ENCODE measurements at places on chromosomes 13 and 19.

DNA sequence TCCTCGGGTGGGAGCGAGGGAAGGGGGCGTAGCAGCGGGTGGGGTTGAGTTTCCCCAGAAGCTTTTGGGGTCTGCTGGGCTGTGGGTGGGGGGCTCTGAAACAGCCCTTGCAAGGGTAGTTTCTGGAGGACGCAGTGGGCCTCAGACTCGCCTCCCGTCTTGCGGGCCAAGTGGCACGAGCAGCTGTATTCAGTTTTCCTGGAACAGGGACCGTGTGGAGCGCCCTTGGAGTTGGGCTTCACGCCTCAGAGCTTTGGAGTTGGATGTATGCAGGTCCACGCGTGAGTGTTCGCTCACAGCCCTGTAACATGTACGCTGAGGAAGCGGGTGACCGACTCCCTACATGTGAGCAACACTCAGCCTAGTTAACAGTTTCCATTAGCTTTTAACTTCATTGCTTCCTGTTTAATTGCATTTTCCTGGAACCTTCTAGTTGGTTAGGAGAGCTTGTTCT lies 603 bp downstream of the TM9SF2 start:
- DNase-seq = peak; percentile 10

DNA sequence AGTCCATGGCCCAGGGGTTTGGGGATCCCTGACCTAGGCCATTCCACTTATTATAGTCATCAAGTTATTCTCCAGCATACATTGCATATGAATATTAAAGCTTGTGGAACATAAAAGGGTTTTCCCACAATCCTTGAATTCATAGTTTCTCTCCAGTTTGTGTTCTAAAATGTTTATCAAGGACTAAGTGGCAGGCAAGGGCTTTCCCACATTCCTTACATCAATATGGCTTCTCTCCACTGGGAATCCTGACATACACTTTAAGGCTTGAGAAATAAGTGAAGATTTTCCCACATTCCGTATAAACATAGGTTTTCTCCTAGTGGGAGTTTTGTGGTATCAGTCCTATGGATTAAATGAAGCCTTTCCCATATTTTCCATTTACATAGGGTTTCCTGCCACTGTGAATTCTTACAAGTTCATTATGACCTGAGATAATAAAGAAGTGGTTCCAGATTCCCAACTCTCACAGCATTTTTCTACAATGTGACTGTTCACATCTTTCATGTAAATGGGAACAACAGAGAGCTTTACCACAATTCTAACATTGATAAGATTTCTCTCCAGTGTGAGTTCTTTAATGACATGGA lies 14.5 kb downstream of the ZNF426 start:
- no peak for DNase-seq

- DNase-seq = no peak
Measured at GRCh38 chr13:25982907-25983306, 68.9 kb downstream of the SHISA2 start.

- no peak for DNase-seq
Measured at GRCh38 chr13:89061821-89062220, 1390.7 kb downstream of the SLITRK5 start.

- no peak for DNase-seq
Measured at GRCh38 chr13:46683676-46684260, 113.2 kb downstream of the ESD start.

DNA sequence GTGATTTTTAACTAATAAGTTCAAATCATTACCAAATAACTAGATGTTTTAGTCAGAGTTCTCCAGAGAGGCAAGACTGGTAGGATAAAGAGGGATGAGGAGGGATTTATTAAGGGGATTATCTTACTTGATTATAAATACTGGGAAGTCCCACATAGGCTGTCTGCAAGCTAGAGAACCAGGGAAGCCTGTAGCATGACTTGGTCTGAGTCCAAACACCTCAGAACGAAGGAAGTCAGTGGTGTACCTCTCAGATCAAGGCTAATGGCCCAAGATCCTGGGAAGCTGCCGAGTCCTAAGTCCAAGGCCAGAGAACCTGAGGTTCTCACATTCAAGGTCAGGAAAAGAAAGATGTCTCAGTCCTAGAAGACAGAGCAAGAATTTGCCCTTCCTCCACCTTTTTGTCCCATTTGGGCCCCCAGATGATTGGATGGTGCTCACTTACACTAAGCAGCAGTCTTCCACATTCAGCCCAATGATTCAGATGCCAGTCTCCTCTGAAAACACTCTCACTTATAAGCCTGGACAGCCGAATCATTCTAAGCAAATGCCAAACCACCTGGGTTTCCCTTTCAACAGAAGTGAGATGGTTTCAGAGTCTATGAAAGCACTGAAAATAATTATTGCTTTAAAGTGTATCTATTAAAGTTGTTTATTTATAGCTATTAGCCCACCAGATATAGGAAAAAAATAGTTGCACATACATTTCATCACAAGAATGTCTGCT lies 1599.2 kb downstream of the OLFM4 start:
- no peak for DNase-seq

Data from stimulated activated CD4-positive, alpha-beta T cell treated with anti-CD3 and anti-CD28 coated beads, TNF-alpha, amount 100 ng/mL, for 4 hours (primary cell).